Esophagus squamous epithelium (tissue), 5 donors: ENCODE measurements at places on chromosomes 7 and 10.

DNA sequence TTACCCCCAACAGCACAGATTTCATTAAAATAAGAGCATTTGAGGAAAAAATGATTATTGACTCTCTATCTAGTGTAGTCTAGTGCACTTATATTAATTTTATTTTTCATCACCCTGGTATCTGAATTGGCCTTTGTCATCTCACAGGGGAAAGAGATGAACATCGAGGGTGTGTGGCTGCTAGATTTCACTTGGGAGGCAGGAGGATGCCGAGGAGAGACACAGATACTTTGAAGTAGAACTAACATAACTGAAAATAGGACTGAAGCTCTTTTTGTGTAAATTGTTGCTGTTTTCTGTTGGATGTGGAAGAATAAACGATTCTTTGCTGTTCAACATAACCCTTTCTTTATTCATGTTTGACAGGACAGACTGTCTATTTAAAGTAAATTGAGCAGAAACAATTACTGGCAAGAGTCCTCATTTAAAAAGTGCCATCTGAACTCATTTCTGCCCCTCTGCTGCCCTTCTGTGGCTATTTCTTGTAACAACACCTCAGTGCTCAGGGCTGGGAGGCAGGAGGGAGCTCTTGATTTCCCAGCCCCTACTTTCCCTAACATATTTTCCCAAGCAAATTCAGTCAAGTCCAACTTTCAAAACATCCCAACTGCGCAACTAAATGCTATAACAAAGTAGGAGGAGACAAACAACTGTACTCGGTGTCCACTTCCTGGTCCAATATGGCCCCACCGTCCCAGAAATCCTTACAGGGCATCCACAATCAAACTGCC lies 15.6 kb downstream of the LYZL1 start:
- no peak for DNase-seq

- DNase-seq: no peak
Measured at GRCh38 chr7:2566348-2566889, 7.6 kb downstream of the IQCE start.

DNA sequence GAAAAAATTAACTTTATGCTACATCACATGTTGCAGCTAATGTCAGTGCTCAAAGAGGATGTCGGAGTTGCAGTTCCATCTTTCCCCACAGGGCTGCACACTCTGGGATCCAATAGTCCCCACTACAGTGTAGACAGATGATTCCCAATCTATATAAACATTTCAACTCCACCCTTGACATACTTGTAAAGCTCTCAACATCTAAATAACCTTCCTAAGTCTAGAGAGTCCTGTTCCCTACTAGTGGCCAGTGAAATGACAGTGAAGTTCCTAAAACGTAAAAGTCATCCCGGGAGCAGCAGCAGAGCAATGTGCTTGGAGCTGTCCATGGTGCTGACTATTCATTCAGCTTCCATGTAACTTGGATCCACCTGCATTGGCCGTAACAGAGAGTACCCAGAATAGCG lies 145.1 kb downstream of the GRM8 start:
- no peak for DNase-seq

DNA sequence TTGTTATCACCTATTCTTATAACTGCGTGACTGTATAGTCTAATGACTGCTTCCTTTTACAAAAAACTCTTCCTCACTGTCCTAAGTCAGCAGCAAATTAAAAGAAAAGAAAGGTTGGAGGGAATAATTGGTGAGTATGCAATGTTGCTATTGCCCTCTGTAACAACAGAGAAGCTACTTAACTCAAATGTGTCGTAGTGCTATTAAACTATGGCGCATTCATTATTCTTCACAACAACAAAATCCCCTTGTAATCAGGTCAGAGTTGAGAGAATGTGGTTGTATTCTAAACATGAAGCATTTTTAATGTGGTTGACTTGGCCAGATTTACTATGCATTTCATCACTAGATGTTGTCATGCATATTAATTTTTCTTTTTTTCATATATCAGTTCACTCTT lies 897.8 kb upstream of the PHF14 start:
- DNase-seq: no peak

DNA sequence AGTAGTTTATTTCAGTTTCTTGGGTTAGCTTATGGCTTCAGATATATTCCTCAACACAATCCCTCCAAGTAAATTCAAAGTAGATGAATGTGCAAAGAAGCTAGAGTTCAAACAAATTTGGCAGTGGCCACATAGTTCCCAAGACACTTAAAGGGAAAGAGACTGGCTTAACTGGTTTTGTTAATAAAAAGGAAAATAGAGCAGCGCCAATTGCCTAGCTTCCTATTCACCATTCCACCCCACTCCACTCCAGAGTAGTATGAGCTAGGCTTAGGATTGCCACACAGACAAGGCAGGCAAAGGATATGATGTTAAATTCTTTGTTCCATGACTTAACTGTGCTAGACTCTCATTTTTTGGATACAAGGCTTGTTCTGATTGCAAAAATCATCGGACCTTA lies 2.0 kb downstream of the XRCC2 start:
- no peak for DNase-seq

- no peak for DNase-seq
Measured at GRCh38 chr10:79242620-79243152, 104.6 kb upstream of the PPIF start.

GRCh38 chr10:6136215-6137201 lies 47.7 kb downstream of the RBM17 start:
- no peak for DNase-seq

GRCh38 chr10:59134785-59135184 lies 41.7 kb upstream of the PHYHIPL start:
- DNase-seq: no peak

GRCh38 chr7:97218767-97219166 lies 101.3 kb downstream of the SDHAF3 start:
- no peak for DNase-seq

DNA sequence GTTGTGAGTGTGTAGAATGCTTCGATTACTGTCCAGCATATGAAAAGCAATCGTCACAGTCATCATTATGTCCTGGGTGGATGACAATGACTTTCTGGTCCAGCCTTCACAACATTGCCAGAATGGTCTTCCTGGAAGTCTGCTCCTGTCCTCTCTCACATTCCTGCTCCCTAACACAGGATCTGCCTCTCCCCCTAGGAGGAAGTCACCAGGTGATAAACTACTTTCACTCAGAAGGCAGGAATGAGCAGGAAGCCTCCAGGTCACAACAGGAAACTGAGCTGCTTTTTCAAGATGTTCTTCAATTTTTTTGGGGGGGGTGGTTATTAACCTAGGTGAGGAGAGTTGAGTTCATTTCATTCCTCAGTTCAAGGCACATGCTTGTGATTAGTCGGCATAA lies 13.6 kb upstream of the GPNMB start:
- DNase-seq: no peak

GRCh38 chr10:288316-289200 lies 153.3 kb downstream of the ZMYND11 start:
- DNase-seq: no peak

- DNase-seq: no peak
Measured at GRCh38 chr10:97071496-97071895, 114.3 kb downstream of the SLIT1 start.
